Hippocampal formation (tissue), 2 donors: ENCODE measurements at places on chromosomes 13 and 19.

DNA sequence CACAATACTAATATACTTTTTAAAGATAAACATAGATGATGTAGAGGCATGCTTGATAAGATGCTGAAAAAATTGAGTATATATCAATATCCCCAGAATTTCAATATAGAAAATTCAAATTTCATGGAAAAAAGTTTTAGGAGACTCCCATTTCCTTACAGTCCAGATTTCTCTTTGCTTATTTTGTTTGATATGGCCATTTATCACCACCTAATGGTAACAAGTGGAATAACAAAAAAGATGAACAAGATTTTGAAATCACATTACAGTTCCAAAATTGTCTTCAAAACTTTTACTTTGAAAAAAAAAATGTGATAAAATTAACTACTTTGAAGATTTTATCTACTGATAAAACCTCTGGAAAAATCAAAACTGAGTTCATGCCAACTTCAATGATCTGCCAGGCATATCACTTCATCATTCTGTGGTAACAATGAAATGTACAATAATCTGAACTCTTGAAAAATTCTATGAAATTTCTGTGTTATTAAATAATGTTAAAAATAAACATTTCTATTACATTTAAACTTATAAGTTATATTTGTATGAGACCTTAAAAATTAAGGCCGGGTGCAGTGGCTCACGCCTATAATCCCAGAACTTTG is 17.5 kb downstream of the MIPEP start:
- no peak for DNase-seq

GRCh38 chr13:113096745-113097305 is 8.8 kb upstream of the F7 start:
- DNase-seq = no peak

DNA sequence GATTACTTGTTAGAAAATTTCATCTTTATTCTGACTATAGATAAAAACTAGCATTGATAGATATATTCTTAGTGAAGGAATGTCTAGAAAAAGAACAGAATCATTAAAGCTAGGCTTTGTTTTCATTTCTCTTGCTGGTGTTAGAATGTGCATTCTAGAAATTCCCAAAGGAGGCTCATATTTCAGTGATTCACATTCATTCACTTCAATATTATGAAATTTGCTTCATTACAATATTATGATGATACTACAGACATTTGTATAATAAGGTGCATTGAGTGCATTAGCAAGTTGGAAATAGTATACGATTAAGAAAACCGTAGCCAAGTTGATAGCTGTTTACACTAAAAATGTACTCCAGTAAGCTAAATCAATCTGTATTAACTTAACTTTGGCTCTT is 70.7 kb upstream of the MYCBP2 start:
- DNase-seq = no peak

DNA sequence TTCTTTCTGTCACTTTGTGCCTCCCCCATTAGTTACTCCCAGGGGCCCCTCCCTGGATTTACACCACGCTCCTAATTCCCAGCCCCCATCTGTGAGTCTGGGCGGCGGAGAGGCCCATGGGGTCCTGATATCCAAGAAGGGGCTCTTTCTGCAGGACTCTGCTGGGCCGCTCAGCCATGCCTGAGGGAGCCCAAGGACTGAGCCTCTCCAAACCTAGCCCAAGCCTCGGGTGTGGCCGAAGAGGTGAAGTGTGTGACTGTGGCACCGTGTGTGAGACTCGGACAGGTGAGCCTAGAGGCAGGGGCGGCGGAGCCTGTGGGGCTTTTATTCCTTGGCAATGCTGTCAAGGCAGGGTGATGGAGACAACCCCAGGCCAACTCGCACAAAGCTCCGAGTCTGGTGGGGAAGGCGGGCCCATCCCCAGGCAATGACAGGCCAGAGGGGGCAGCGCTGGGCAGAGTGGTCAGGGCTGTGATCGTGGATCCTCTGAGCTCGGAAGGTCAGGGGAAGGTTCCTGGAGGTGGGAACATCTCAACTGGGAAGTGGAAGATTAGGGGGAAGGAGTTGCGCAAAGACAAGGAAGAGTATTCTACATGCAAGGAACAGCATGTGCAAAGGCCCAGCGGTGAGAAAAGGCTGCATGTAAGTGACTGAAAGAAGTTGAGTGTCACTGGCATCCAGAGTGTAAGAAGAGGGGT is 1.6 kb downstream of the PLEKHG2 start:
- DNase-seq = no peak

DNA sequence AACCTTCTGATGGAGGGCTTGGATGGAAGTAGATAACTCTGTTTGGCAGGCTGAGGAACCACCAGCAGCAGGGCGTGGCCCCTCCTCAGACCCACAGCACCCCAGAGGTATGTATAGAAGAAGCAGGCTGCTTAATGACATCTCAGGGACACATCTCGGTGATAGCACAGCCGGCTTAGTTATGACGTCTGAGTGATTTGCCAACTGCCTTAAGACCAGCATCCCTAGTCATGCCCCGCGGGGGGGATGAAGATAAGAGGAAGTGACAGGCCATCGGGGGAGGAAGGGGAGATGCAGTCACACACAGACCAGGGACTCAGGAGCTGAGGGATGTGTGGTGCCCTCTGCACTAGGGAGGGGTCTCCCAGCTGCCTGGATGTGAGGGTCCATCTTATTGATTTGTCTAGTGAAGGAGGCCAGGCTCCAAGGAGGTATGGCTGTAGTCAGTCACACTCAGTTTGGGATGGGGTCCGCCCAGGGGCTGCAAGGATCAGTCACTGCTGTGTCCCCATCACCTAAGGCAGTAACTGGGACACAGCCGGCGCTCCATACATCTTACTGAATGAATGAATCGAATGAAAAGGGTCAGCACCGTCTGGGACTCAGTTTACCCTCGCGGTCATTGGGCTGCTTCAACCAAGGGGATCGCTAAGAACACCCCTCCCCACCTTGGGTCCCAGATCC is 19.2 kb upstream of the ERCC1 start:
- no peak for DNase-seq

GRCh38 chr13:30846866-30847265 is 59.2 kb upstream of the MEDAG start:
- DNase-seq = no peak

- no peak for DNase-seq
These were observed 5.0 kb downstream of the POGLUT2 start for GRCh38 chr13:102793611-102794355.

- DNase-seq = no peak
These were observed 27.6 kb downstream of the TMPRSS9 start for GRCh38 chr19:2387367-2388288.

DNA sequence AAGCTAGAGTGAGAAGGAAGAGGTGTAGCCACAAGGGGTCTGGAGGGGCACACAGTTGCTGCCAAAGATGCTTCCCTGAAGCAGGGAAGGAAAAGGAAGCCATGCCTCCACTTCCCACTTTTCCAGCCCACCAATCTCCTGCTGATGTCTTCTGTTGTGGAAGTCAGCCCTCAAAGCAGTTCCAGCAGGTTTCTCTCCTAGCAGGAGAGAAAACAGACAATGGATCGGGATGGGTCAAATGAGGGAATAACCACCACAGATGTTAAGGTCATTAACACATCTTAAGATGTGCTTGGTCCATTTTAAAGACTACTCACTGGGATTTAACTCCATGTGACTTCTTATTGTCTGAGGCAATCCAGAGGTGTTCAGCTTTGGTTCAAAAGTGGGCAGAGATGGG is 284.1 kb upstream of the SOX21 start:
- DNase-seq = no peak

- no peak for DNase-seq
These were observed 94.5 kb downstream of the ANKRD10 start for GRCh38 chr13:110820322-110820721.

- no peak for DNase-seq
These were observed 6.2 kb downstream of the ZNF709 start for GRCh38 chr19:12478234-12478941.

DNA sequence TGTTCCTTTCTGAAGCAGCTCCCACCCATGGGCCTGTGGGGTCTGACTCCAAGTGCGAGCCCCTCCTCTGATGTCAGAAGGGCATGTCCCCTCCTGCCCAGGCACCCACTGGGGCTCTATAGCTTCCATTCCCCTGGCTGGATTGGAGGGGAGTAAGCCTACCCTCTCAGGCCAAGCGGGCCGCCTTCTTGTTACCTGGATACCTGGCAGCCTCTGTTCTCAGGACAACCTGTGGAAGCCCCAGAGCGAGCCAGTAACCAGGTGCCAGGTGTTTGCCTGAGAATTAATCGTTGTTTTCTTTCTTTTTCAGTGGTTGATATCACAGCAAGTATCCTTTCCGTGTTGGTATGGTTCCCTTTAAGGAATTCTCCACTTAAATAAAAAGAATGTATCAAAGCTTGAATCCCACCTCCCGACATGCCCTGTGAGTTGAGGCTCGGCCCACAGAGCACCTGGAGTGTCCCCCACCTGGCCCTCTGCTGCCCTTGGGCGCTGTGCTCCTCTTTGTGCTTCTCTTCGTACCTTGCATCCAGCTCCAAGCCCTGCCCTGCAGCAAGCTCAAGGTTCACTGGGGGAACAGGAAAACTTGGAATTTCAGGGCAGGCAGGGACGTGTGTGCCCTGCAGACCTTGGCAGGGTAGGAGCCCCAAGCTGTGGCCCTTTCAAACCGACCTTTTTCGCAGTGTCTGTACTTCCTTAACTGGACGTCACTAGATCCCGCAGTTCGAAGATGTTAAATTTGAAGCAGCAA is 15.0 kb downstream of the MAU2 start:
- no peak for DNase-seq

DNA sequence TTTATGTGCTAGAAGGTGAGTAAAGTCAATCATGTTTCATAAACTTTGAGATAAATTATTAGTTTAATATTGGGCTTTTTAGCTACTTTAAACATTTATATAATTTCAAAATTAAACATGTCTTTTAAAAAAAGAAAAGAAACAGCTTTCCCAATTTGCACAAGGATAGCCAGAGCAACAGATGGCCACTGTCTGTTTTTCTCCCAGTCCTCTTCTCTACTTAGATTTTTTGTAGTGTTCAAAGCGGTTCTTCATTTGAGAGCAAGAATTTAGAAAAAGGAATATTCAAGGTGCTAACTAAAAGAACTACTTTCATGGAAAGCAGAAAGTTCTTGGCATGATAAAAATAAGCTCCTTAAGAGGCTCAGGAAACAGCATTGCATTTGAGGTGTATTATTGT is 128.3 kb upstream of the MIR17HG start:
- DNase-seq = no peak

GRCh38 chr19:4310247-4311121 is 6.1 kb downstream of the FSD1 start:
- no peak for DNase-seq

GRCh38 chr13:100098445-100099116 is 9.7 kb downstream of the PCCA start:
- DNase-seq = no peak

- peak; percentile 69 for DNase-seq
These were observed 2.2 kb upstream of the TNFSF9 start for GRCh38 chr19:6528544-6529121.

GRCh38 chr13:38641164-38641948 is 45.5 kb upstream of the FREM2 start:
- no peak for DNase-seq

- DNase-seq = no peak
These were observed 79.2 kb downstream of the SLAIN1 start for GRCh38 chr13:77776704-77777103.

DNA sequence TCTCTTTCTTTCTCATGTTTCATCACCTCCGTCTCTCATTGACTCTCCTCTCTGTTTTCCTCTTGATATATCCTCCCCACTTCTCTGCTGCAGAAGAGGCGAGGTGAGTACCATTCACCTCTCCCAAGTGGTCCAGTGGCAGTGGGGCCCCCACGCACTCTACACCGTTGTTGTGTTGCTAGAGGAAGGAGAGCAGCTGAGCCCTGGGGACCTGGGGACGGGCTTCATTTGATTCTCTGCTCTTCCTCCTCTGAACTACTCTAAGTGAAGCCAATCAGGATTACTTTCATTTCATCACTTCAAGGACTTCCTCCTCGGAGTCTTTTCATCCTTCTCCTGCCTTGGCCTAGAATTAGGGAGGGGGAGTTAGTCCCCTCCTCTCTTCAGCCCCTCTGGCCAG is 64.6 kb downstream of the CCNE1 start:
- no peak for DNase-seq

DNA sequence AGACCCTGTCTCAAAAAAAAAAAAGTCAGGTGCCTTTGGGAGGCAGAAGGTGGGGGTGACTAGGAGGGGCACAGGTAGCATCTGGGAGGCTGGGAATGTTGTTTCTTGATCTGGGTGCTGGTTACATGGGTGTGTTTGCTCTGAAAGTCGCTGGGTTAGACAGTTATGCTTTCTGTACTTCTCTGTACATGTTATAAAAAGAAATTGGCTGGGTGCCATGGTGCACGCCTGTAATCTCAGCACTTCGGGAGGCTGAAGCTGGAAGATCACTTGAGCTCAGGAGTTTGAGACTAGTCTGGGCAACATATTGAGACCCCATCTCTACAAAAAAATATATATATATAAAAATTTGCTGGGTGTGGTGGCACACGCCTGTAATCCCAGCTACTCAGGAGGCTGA is 15.1 kb downstream of the NOSIP start:
- no peak for DNase-seq

DNA sequence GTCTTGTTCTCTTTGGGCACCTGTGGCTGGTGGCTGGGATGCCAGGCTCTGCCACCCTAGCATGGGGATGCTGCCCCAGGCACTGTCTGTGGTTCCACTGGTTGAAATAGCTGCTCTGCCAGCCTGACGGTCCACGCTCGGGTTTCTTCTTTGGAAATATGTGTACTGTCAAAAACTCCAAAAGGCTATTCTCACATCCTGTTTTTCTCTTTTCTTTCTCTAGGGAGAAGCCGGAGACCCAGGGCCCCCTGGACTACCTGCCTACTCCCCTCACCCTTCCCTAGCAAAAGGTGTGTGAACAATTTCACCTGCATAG is 115.0 kb downstream of the RAB20 start:
- DNase-seq = no peak

- no peak for DNase-seq
These were observed 1.2 kb downstream of the F2RL3 start for GRCh38 chr19:16889883-16890460.

DNA sequence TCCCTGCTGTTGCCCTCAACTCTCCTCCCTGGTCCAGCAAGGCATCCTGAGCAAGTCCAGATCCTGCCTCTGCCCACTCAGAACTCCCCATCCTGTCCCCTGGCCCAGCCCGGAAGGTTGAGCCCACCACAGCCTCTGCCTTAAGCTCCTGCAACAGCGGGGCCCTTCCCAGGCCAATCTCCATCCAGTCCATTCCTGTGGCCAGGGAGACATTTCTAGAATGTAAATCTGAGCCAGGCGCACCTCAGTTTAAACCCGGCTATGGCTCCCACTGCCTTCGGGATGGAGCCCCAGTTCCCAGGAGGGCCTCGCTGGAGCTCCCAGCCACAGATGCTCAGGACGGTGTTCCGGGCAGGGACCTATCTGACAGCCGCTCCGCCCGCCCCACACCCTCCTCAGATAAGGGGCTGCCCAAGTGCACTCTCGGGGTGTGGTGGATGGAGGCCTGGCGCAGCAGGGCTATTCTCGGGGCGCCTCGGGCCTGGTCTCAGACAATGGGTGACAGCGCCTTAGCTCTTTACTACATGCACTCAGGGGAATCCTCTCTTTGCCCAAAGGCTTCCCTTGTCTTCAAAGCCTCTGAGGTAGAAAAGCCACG is 5.3 kb downstream of the TRAPPC6A start:
- no peak for DNase-seq

- no peak for DNase-seq
These were observed 8.6 kb upstream of the ZNF283 start for GRCh38 chr19:43818500-43818899.
